ENCODE measurements at places on chromosomes 7 and 10.

DNA sequence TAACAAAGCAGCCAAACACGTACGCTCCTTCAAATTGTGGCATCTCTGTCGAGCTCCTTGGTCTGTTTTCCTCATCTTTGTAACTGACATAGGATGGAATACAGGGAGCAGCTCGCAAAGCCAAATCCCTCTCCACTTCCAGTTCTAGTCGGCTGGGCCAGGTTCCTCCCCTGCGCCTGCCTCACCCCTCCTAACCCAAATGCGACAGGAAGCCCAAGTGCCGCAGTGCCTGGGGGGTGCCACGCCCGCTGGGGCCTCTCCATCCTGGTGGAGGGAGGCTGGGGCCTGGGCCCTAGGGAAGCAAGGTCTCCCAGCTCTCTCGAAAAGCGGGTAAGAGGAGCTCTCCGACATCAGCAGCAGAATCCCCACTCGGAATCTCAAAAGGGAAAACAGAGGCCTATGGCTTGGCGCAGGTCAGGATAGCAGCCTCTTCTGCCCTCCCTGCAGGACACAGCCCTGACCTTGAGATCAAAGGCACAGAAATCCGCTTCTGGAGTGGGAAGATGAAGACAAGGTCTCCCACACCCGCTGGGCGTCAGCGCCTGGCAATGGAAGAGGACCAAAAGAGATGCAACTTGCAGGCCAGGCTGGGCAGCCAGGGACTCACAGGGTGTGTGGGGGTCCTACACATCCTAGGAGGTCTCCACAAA lies 165.8 kb downstream of the NRF1 start:
- DNase-seq = no peak

DNA sequence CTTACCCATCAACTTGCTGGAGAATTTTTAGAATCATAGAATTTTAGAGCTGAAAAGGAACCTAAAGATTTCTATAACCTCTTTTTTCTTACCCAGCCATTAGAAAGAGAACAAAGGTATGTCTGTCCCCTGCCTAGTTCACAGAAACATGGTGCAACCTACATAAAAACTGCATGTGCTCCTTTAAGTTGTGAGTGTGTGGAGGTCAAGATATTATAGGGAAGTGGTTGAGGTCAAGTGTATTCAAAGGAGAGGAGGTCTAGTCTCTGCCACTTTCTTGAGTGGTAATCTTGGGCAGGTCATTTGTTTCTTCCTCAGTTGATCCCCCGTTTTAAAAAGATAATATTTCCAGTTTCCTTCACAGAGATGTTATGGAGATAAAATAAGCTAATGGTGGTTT lies 6.4 kb downstream of the UBTD1 start:
- DNase-seq = no peak

DNA sequence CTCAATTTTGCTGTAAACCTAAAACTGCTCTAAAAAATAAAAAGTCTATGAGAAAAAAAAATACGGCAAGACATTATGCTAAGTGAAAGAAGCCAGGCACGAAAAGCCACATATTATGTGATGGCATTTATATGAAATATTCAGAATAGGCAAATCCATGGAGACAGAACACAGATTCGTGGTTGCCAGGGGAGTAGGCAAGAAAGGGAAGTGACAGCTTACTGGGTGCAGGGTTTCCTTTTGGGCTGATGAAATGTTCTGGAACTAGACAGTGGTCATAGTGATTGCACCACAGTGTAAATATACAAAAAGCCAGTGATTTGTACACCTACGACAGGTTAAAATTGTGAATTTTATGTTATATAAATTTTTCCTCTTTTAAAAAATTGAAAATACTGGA lies 41.3 kb upstream of the GLI3 start:
- DNase-seq = no peak

DNA sequence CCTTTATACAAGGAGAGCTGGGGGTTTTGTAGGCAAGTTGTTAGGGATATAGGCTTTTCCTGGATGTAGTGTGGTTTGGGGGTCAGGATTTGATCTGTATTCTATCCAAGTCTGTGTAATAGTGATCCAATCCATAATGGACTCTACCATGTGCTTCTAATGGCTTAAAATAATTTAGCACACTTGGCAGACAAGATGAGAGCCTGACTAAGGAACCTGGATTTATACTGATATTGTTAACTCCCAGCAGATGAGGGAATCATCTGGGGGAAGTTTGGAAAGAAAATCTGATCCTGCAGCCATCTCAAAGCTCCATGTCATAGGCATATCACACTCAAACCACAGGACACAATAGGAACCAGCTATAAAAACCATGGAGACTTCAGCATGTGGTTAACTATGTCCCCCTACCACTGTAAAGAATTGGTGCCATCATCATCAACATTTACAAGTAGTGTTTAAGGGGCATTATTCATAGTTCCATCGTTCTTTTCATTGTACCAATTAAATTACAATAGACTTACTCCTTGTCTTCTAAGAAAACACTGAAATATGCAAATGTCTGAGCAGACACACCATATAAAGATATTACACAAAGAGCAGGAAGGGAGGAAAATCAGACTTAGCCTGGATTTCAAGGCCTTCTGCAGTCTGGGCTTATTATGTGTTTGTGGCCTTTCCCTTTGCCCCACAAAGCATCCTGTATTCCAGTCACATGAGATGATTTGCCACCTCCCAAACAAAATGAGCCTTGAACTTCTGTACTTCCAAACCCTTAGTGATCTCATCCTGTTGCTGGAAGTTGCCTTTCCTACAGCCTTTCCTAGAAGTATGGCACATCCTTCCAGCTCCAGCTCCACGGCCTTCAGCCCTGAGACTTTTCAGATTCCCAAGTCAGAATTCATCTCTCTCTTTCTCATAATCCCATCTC lies 22.5 kb upstream of the HPS1 start:
- DNase-seq = no peak

GRCh38 chr7:117951691-117952280 lies 78.5 kb upstream of the CTTNBP2 start:
- DNase-seq = no peak

All from pons (tissue), 1 donor.